Activated CD4-positive, alpha-beta T cell treated with anti-CD3 and anti-CD28 coated beads, Interleukin-2, amount 10 ng/mL, durations not matched to agents 7 days and 5 days (primary cell): ENCODE measurements at places on chromosomes 3 and 15.

DNA sequence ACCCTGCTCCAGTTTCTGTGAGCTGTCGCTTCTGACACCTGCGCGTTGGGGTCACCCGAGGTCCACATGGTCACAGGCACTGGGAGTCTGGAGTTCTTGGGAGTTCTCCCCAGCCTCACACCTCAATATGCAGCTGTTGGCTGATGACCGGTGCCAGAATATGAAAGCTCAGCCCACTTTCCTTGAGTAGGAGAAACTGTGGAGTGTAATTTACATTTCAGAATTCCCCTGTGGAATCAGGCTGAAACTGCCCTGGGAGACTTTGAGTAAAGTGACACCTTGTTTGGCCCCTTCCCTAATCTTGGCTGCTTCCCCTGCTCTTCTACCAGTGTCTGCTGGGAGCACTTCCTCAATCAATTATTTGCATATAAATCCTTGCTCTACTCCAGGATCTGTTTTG, 255.9 kb downstream of the NFKBIZ start:
- no peak for DNase-seq

GRCh38 chr3:50481992-50482391, 21.4 kb downstream of the CACNA2D2 start:
- DNase-seq: no peak

GRCh38 chr3:69329892-69330291, 56.0 kb downstream of the FRMD4B start:
- DNase-seq: no peak

DNA sequence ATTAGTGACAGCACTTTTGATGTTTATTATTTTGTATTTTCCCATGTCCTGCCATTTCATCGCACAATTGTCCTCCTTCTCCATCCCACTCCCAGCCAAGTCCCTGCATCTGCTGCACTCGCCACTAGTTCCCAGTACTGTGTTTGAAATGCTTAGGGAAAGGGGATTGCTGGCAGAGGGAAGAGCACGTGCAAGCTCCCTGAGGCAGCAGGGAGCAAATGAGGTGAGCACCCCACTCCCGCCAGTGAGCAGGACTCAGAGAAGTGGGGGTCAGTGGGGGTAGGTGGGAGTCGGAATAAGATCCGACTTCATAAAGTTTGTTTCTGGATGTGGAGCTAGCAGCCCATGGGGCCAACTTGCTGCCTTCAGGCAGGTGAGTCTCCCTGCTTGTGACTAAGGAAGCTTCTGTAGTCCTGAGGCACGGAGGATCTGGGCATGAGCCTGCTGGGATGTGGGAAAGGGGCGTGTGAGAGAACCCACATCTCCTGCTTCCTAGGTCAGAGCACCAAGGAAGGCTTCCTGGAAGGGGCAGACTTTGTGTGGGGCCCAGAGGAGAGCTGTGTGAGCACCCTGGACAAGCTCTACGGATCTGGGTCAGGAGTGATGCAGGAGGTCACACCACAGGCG, 99.7 kb upstream of the TLE3 start:
- DNase-seq: no peak

DNA sequence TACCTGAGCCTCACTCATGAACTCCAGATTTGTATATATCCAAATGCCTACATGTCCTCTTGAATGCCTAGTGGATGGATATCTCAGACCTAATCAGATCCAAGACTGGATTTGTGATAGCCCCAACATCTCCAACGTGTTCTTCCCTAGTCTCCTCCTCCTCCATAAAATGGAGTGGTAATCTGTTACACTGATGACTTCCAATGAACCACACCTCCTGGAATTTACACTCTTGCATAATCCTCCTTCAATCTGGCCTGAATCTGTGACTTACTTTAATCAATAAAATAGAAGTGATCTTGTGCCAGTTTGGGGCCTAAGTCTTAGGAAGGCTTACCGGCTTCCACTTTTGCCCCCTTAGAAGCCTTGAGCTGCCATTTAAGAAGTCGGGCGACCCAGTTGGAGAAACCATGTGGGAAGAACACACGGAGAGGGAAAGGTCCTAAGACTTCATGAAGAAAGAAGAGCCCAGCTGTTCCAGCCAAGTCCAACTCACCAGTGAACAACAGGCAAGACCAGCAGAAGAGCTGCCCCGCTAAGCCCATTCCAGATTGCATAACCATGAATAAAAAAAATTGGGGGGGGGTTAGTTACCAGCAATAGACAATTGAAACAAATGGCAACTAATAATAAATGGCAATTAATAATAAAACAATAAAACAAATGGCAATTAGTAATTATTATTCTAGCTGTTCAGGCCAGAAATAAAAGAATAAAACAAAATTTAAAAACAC, 164.3 kb downstream of the STT3B start:
- DNase-seq: no peak

DNA sequence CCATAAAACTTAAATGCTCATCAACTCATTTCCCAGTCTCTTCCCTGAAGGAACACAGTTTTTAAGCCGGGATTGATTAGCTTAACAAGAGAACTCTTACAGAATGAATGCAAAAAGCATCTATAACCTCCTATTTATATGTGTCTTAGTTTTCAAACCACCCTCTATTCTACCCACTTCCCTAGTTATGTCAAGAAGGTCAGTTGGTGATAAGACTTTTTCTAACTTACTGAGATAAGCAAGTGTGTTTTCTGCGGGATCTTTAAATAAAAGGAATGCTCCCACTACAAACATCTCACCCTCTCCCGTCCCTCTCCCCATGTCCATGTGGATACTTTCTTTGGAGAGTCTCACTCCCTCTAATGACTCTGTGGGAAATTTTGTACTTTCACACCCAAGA, 218.5 kb downstream of the SV2B start:
- DNase-seq: no peak

DNA sequence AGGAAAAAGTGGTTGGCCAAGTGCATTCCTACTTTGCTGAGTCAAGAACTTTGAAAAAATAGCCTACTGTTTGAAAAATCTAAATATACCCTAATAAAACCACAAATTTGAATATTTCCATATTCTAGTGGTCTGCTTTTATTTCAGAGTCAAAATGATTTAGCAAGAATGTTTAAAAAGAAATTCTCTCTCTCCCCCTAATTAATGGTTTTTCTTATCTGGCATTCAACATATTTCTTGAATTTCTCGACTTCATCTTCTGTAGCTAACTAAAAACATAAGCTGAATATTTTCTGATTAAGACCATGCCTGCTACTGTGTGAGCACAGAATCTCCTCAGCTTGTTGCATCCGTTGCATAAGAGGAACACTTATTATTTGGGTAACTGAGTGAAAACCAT, 563.5 kb upstream of the TBL1XR1 start:
- no peak for DNase-seq

GRCh38 chr3:28232659-28233058, 8.8 kb upstream of the CMC1 start:
- DNase-seq: no peak

- DNase-seq: no peak
These were observed 348.7 kb downstream of the TBL1XR1 start for GRCh38 chr3:176848431-176849214.

GRCh38 chr3:121924734-121925133, 30.5 kb downstream of the SLC15A2 start:
- no peak for DNase-seq

- DNase-seq: peak; percentile 9
These were observed 829 bp downstream of the DCP1A start for GRCh38 chr3:53346514-53346913.

DNA sequence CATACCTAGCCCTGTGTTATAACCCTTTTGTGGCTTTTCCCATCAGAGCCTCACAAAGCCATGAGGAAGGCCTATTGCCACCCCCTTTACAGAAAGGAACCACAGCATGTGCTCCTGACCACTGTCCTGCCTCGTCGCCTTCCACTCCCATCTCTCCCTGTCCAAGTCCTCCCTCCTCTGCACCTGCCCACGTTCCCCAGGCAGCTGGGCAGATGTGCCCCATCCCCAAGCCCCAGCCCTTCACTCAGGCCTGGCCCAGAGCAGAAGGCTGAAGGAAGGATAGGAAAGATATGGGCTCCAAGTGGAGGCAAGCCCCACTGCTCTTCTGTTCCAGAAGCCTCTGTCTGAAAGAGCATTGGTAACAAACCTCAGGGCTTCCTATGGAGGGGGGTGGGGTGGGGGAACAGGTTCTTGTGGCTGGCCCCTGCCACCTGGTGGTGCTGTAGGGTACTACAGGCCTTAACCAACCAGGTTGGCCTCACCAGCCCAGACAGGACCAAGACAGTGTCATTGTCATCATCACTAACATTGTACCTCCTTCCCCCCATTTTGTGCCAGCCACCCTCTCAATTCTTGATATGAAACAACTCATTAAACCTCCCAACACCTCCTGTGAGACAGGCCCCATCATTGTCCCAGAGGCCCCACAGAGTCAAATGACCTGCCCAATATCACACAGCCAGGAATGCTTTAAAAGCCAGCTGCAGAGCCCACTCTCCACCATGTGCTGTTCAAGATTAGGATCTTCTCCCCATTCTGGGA, 10.0 kb downstream of the POC1A start:
- peak; percentile 91 for DNase-seq

DNA sequence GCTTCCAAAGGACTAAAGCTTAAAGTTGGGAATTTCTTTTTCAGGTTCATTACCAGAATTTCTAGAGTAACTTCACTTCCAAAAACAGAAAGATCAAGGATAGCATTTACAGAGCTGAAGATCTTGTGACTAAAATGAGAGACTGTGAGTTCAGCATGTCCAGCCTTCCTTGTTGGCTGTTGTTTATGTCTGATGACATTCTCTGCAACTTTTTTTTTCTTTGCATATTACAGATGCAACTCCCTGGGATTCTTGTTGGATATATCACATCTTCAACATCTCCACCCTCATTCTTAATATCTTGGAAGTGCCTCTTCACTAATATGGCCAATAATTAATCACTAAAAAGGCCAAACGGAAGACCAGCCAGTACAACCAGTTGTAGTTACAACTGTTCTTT, 86.2 kb upstream of the FRMD4B start:
- no peak for DNase-seq

GRCh38 chr3:141412087-141412935, 44.0 kb downstream of the ZBTB38 start:
- DNase-seq: peak; percentile 75

GRCh38 chr15:91526424-91526823, 327.1 kb upstream of the SLCO3A1 start:
- DNase-seq: no peak

GRCh38 chr3:6860954-6861624, at the start of gene GRM7:
GRM7 (plus strand) TSS chr3:6861115.
- DNase-seq: no peak

DNA sequence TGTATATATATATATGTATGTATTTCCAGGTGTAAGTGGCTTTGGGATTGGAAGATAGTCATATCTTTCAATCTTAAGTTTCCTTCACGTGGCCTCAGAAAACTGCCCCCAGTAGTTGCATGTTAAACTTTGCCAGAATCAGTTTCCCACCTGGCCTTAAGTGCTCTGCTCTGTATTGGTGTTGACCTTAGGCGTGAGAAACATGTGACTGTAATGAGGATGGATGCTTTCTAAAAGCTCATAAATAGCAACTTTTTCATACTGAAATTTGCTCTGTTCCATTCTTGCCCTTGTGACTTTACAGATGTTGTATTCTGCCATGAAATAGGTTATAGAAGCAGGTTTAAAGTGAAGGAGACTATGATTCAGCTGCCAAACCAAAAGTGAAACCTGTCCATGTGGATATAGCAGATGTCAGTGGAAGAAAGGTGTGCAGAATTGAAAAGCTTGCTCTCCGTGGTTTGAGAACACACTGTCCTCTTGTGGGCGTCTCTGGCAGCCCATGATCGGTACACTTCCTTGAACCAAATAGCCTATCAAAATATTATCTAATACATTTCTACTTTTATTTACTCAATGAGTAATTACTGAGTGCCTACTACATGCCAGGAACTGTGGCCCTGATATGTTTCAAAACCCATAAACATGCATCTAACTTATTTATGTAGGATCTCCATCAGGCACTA, 15.8 kb downstream of the SCG5 start:
- peak; percentile 21 for DNase-seq

DNA sequence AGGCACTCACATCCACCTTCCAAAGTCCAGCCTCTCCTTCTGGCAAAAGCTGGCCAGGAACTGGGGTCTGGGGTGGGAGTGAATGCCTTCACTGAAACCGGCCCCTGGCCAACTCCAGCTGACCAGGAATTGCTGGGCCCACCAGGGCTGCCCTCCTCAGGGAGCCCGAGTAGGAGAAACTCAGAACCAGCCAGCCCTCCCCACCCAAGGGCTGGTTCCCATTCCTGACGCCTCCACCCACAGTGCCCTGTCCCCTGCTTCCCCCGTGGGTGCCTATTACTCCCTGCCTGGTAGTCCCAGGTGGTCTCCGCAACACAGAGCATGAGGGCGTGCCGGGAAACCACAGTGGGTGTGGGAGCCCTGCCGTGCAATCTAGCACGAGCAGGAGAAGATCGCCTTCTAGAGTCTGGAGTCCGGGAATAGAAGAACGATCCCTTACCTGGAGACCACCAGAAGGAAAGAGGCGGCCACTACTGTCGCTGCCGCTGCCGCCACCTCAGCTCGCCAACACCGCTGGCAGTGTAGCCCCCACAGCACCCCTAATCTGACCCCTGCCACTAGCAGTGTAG, 178.8 kb downstream of the POTEB3 start:
- no peak for DNase-seq

DNA sequence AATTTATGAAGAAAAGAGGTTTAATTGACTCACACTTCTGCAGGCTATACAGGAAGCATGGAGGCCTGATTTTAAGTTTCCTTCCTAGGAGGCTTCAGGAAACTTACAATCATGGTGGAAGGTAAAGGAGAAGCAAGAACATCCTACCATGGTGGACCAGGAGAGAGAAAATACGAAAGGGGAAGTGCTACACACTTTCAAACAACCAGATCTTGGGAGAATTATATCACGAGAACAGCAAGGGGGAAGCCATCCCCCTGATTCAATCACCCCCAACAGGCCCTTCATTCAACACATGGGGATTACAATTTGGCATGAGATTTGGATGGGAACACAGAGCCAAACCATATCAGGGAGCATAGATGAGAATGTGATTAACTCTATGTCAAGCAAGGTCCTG, 121.0 kb downstream of the MTHFS start:
- no peak for DNase-seq

DNA sequence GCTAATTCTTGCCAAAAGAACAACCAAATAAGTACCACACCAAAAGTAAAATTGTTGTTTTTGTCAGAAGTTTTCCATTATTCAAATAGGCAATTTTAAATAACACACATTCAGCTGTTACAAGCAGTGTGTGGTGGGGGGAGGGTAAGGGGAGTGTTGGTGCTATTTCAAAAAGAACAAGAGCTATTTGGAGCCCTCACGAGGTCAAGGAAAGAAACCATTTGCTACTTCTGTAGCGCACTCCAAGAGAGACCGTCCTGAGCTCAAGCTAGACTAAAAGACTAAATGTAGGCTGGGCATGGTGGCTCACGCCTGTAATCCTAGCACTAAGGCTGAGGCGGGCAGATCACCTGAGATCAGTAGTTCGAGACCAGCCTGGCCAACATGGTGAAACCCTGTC, 21.2 kb upstream of the IGF2BP2 start:
- DNase-seq: no peak
